ENCODE measurements at places on chromosomes 11 and 22.
A peak's percentile ranks its signal among the peaks of the same experiment; 100 is the strongest.

GRCh38 chr11:67160872-67161783 is 42.1 kb downstream of the KDM2A start:
- DNase-seq, result no peak

DNA sequence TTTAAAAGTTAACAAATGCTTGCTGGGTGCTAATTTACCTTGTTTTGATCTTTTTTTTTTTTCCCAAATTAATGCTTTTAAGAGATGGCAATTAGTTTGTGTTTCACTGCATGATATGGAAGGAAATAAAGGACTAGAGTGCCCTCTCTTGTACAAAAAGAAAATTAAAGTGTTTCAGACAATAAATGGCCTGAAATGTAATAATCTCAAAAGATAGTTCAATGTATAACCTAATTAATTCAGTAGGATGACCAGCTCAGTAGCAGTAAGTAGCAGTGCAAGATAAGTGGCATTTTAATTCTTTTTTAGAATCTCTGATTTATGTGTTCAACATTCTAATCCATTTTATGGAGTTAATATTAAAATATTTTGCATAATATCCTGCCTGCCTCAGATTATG is 39.9 kb upstream of the MYO18B start:
- peak; percentile 13 for DNase-seq

DNA sequence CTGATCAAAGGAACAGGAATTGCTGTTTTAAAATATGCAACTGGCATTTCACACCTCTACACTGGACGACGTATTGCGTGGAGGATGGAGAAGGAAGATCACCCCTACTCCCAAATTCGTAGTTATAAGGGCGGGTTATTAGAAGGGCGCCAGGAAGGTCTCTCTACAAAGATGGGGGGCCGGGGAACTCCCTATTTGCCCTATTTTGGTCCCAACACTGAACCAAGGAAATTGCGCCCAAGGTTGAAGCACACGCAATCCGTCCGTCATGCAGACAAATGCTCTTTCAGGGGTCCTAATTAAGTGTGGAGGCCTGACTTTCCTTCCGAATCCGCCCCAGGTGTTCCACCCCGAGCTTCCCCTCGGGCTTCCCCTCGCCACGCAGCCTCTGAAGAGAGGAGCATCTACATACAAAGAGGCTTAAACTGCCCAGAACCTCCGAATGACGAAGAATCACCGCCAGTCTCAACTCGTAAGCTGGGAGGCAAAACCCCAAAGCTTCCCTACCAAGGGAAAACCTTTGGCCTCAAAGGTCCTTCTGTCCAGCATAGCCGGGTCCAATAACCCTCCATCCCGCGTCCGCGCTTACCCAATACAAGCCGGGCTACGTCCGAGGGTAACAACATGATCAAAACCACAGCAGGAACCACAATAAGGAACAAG is 396 bp downstream of the NPAT start:
- no peak for DNase-seq

GRCh38 chr11:26702406-26702805 is 19.5 kb downstream of the SLC5A12 start:
- DNase-seq, result no peak

- DNase-seq, result no peak
These were observed 7.2 kb upstream of the OSM start for GRCh38 chr22:30273711-30274436.

DNA sequence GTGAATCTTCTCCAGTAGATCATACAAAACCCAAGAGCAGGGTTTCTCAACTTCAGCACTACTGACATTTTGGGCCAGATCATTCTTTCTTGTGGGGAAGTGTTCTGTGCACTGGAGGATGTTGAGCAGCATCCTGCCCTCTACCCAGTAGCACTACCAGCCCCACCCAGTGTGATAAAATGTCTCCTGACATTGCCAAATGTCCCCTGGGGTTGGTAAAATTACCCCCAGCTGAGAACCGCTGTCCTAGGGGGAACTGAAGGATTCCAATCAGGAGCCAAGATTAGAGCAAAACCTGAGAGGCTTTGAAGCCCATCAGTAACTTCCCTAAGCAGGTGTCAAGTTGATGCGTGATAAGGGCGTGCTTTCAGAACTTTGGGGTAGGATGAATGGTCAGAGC is 61.4 kb upstream of the YWHAH start:
- DNase-seq, result no peak

GRCh38 chr11:117412653-117413275 is 85.1 kb downstream of the CEP164 start:
- no peak for DNase-seq

DNA sequence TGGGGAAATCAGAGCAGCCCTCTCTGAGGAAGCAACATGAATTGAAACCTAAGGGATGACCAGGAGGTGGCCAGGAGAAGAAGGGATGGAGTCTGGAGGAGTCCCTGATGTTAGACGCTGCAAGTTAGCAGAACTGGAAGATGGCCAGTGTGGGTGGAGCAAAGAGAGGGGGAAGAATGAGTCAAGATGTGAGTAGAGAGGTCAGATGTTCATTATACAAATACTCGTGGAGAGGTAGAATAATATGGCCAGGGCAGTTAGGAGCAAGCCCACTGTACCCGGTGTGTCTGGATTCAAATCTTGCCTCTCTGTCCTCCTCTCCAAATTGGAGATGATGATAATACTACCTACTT is 242.0 kb downstream of the TENM4 start:
- DNase-seq, result no peak

- no peak for DNase-seq
These were observed 13.4 kb downstream of the SYT7 start for GRCh38 chr11:61567286-61568061.

GRCh38 chr11:2114430-2115241 is 24.6 kb downstream of the IGF2 start:
- DNase-seq, result no peak

- no peak for DNase-seq
These were observed 2.5 kb downstream of the BDNF start for GRCh38 chr11:27697679-27698275.

DNA sequence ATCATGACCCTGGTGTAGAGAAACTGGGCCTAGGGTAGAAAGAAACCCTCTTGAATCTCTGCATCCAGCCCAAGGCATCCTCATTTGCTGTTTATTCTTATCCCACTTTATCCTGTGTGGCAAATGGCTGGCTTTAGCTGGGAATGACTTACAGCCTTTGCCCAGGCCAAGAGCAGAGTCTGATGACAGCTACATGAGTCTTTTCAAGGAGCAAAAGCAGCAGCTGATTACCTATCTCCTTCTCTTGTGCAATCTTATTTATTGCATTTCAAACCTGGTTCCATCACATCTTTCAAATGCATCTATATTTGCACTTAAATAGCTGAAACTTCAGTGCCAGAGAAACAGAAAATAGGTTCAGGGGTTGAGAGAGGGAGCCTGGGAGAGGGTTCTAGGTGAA is 26.1 kb downstream of the SYT13 start:
- DNase-seq, result no peak

GRCh38 chr11:103109818-103110388 is 677 bp downstream of the DYNC2H1 start:
- peak; percentile 87 for DNase-seq

DNA sequence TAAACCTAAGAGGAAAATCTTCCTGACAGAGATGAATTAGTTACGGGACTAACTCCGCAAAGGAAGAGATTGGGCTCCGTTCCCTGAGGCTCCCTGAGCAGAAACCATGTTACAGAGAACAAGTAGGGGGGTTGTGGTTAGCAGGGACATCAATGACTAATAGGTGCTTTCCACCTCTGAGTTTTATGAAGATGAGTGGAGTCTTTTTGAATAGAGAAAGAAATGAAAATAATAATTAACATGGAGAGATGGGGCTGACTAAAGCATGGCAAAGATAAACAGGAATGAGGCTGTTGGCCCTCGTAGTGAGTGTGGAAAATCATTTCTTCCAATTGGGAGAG is 47.5 kb upstream of the PICALM start:
- no peak for DNase-seq

- no peak for DNase-seq
These were observed 26.8 kb downstream of the TPCN2 start for GRCh38 chr11:69075421-69076128.

- no peak for DNase-seq
These were observed 185.4 kb downstream of the IGLL1 start for GRCh38 chr22:23394525-23395326.

- no peak for DNase-seq
These were observed 72.9 kb downstream of the ABTB2 start for GRCh38 chr11:34284811-34285481.

DNA sequence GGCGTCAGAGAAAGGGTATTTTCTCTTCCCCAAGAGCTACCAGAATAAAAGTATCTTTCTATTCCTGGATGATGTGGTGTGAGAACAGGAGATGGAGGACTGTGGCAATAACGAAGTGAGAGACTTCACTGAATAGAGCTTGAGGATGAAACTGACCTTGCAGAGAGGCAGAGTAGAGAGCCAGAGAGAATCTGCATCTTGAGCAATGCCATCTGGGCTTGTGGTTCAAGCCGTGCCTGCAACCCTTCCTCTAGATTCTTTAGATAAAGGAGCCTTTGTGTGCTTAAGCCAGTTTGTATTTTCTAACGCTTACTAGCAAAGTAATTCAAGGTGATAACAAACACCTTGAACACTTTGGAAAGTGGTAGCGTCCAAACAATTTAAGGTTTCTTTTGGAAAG is 2.2 kb downstream of the ME3 start:
- peak; percentile 89 for DNase-seq

- DNase-seq, result peak; percentile 31
These were observed 12.9 kb upstream of the CRKL start for GRCh38 chr22:20904008-20904979.

GRCh38 chr22:38129021-38129420 is 18.5 kb upstream of the BAIAP2L2 start:
- no peak for DNase-seq

DNA sequence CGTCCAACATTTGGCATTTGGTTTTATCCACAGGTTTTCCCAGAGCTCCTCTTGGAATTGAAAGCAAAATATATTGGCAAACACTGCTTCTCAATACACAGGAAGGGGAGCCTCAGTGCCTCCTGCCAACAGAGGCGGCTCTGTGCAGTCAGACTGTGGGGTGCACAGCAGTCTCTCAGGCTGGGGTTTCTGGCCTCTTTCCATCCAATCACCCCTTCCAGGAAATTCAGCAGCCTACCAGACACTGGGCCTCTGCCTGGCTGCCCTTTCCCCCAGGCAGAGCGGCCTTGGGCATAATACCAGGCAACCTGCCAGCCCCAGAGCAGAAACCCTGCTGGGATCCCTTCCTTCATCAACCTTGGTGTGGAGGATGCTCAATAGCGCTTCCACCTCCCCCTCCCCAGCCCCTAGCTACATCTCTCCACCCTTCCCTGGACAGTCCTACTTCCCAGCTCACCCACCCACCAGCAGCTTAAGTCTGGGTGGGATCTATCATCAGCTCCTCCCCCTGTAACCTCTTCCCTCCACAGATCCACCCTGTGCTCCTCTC is 17.8 kb upstream of the RAPSN start:
- no peak for DNase-seq

DNA sequence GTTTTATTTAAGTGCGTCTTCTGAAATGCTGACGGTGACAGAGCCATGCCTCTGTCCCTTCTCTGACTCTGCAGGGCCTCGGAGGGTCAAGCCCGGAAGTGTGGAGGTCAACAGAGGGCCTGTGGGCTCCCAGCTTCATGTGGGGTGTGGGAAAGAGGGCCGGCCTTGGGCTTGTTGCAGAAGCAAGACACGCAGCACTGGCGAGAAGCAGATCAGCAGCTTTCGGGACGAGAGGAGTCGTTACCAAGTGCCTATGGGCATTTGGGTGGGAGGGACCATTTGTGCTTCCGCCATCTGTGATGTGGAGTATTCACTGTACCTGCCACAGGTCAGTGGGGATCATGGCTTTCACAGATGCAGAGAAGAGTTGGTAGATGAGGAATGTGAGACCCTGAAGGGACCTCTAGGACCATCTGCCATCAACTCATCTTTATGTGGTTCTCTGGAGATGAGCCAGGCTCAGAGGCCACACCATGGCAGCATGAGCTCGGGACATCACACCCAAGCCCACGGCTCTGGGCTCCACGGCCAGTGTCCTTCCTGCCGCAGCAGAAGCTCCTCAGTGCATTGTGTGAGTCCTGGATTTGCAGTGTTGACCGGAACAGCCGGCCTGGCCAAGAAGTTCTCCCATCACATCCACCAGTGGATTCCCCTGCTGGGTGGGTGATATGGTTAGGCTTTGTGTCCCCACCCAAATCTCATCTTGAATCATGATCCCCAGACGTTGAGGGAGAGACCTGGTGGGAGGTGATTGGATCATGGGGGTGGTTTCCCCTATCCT is 590.7 kb downstream of the TBC1D22A start:
- DNase-seq, result no peak

GRCh38 chr22:49164773-49165320 is 662.8 kb downstream of the BRD1 start:
- no peak for DNase-seq

GRCh38 chr11:61718621-61719302 is 33.7 kb upstream of the MYRF start:
- DNase-seq, result no peak

DNA sequence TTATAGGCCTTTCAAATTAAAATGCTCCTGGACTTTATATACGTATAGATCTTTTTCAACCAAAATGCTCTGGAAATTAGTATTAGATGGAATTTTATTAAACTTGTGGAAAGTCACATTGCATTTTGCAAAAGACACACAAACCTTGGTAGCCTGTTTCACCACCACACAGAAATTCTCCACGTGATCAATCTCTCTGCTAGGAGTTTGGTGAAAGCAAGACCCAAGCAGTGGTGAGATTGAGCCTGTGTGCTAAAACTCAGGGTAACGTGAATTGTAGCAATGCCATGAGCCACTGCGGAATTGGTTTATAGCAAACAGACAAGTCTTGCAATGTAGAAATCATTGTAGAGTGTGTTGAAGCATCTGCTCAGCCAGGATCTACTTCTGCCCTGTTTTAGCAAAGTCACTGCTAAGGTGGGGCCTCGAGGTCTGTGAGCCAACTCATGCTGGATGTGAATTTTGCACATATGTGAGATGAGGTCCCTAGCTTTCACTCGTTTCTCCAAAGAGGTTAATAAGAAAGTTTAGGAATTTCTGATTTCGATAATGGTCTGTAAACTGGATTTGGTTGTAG is 184.8 kb downstream of the DBX1 start:
- no peak for DNase-seq

DNA sequence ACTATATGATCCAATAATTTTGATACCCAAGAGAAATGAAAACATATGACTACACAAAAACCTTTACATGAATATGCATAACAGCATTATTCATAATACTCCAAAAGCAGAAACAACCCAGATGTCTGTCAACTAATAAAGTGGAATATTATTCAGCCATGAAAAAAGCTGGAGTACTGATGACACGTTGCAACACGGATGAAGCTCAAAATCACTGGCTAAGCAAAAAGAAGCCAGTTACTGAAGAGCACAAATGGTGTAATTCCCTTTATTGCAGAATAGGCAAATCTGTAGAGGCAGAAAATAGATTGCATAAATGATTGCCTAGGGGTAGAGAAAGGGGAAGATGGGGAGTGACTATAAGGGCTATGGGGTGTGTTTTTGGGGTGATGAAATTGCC is 117.6 kb upstream of the FGF3 start:
- no peak for DNase-seq

- no peak for DNase-seq
These were observed 96.2 kb downstream of the PDE2A start for GRCh38 chr11:72578051-72578450.

GRCh38 chr11:119285431-119285830 is 31.5 kb downstream of the MCAM start:
- no peak for DNase-seq

All from GF-D8 (cell line).